GM19239 (cell line): ENCODE measurements at places on chromosomes 11 and 22.
A peak's percentile ranks its signal among the peaks of the same experiment; 100 is the strongest.

- DNase-seq = peak; percentile 79
Measured at GRCh38 chr11:119509969-119510401, 87.0 kb upstream of the THY1 start.

DNA sequence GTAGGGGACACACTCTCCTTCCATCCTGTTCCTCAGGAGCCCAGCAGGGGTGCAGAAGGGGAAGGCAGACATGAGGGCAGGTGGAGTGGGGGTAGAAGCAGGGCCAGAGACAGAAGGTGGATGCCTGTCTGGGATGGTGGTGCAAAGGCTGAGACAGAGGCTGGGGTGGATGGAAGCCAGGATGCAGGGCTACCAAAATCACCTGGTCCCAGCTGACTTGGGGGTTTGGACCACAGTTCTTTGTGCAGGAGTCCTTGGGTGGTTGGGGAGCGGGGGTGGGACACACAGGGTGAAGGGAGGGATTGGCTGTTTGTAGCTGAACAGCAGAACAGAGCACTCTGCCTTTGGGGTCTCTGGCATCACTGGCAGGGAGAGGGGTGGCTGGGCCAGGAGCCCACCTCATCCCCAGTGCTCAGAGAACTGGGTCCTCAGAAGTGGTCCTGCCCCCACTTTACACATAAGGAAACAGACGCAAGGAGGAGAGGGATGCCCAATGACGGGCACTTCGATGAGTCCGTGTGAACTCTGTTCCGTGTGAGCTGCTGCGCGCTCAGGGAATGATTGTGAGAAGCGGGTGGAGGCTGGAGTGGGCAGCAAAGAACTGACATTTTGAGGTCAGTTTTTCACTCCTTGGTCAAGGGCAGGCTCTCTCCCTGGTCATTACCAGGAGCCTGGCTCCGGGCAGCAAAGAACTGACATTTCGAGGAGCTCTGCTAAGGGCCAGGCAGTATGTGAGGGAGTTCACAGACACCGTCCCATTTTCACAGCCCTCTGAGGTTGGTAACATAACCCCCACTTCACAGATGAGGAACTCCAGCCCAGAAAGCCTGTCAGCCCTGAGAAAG, 1.9 kb downstream of the TAGLN start:
- DNase-seq = no peak

DNA sequence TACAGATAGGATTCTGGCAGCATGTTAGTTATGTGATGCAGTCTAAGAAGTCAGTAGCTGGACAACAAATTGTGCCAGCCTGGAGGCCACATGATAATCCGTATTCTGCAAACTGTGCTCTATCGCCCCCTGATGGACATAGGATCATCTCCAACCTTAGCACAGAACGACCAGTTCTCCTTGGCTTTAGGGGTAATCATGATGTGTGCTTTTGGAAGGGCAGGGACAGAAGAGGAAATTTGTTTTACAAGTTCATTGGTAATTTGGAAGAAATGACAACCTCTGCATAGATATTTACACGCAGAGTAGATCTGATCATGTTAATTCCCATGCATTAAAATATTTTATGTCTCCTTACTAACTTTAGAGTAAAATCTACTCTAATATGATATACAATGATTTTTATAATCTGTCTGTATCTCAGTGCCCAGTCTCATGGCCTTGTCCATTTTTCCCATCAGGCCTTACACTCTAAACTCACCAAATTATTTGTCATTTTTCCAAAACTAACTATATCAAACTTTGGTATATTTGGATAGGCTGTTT, 12.1 kb downstream of the OR10D3 start:
- peak; percentile 22 for DNase-seq

DNA sequence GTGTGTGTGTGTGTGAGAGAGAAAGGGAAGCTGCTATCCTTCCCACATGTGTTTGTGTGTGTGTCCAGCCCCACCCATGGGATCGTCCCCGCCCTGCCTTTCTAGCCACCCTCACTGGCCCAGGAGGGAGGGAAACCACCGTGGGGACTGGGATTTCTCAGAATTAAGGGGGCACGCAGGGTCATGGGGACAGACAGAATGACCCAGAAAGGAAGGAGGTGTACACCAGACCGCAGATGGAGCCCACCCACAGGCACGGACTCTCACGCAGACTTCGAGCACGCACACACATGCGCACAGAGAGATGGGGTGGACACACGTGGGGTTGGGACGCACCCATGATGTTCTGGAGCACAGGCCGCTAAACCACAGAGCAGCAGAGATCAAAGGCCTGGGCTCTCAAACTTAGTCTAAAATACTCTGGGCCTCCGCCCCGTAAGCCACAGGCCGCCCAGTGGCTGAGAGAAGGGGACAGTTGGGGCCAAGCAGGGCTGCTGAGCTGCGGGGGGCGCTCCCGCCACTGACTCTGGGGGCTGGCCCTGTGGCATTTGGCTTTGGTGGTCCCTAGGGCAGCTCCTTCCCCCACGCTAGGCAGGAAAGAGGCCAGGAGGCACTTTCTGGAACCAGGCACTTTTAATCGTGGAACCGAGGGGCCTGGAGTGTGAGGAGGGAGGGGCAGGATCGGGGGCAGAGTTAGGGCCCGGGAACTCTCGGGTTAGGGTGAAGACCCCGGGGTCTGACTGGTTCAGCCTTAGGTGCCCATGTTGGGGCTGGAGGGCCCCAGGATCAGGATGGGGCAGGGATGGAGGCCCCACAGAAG, 1.5 kb downstream of the IFITM5 start:
- DNase-seq = no peak

DNA sequence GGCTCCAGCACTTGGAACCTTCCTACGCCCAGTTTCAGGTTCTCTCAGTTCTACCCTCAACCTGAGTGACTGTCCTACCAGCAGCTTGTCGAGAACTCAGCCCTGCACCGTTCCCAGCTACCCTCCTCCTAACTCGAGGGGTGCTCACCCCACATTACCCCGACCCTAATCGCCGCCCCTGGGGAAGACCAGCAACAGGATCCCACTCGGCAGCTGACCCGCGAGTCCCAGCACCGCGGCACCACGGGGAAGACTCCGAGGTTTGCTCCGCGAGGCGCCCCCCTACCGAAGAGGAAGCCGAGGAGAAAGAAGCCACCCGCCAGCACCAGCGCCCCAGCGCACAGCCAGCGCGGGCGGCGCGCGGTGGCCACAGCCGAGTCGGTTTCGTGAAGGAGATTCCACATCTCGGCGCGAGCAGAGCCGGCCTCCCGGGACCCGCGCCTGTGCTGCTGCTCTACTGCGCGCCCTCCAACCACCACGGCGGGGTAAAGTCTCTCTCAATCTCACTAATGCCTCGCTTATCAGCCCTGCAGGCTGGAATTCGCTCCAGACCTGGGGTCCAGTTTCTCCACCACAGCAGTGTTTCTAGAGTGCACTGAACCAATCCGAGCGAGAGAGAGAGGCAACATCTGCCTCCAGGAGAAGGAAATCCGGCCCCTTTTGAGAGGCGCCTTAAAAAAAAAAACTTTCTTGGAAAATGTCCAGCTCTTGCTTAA, at the start of gene FOLH1:
Gene FOLH1 (minus strand): TSS at position 597 of the 716 bp plus-strand sequence. CDS start 193 bp downstream, at position 404.
- DNase-seq = no peak

DNA sequence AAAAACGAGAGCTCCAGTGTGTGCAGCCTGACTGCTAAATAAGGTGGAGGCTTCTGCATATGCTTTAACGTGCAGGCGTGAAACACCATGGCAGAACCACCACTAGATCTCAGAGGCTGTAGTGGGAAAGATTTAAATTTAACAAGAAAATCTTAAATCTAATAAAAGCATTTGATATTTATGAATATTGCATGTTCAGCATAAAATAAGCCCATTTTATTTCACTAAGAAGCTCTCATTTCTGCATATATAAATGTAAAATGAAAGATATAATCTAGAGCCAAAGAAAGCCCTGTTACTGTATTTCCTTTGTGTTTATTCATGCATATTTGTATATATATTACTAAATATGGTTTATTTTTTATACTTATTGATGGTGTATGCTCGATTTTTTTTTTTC, 188.3 kb downstream of the DDX10 start:
- no peak for DNase-seq

DNA sequence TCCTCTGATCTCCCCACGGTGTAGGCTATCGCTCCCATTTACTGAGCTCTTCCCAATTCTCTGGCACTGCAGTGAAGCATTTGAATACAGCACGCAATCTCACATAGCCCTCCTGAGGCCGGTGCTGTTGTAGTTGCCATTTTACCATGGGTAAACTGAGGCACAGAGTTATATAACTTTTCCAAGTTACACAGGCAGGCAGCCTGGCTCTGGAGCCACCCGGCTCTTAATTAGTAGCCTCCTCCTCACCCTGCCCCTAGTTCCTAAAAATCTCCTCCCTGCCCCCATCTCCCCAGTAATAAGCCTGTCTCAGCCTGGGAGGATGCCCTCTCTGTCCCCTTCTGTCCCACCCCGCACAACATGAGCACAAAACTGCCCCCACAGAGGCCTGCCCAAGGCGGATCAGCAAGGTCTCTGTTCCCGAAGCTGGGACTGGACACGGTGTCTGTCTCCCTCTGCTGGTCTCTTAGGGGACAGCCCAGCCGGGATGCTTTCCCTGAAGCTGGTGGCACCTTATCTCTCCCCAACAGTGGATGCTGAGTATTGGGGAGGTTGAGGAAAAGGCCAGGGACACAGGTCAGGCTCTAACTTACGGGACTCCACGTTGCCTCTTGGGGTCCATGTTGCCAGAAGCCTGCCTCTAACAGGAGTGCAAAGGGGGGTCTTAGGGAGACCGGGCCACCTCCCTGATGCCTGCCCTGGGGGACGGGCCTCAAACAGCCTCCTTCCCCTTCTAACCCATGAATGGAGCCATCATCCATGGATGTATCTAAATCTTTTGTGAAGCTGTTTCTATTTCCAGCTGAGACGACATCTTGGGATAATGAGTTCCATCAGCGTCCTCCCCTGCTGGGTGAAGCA, 9.1 kb upstream of the CLCF1 start:
- peak; percentile 73 for DNase-seq

- no peak for DNase-seq
Measured at GRCh38 chr11:79570104-79570503, 129.3 kb upstream of the TENM4 start.

DNA sequence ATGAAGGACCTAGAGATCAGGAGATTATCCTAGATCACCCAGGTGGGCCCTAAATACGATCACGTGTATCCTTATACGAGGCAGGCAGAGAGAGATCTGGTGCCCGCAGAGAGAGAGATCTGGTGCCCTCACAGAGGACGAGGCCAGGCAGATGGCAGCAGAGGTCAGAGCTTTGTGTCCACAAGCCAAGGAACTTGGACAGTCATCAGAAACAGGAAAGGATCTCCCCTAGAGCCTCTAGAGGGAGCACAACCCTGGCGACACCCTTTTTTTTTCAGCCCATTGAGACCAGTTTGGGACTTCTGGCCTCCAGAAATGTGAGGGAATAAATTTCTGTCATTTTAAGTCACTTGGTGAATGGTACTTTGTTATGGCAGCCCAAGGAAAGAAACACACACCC, 25.5 kb upstream of the TIMP3 start:
- DNase-seq = no peak

GRCh38 chr11:124737638-124738305, 2.0 kb upstream of the NRGN start:
- DNase-seq = no peak

- no peak for DNase-seq
Measured at GRCh38 chr11:10561043-10561818, 7.2 kb downstream of the LYVE1 start.

DNA sequence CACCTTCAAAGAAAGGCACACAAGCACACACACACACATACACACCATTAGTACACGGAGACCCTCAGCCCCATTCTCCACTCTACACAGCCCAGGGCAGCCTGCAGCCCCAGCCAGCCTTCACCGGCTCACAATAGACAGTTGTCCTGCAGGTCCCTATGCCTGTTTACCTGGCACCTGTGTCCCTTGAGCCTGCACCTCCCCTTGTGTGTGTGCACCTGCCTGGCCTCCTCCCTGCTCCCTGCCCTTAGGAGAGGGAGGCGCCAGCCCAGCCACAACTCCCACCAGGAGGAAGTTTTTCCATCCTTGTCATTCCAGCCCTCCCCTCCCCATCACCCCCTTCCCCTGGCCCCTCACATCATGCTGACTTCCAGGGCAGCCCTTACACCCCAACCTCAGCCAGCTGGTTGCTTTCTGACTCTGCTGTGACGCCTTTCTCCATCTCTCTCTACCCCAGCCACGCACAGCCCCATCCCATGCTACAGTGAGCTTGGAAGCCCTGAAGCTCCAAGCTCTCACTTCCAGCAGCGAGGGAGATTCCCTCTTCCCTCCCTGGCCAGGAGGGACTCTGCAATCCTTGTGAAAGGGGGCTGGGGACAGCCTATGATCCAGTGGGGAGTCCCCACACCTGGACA, 4.4 kb downstream of the AHNAK start:
- DNase-seq = no peak

GRCh38 chr11:119599864-119600541, 129.0 kb downstream of the NECTIN1 start:
- peak; percentile 44 for DNase-seq

GRCh38 chr11:68048681-68049508, 10.1 kb downstream of the TCIRG1 start:
- no peak for DNase-seq

DNA sequence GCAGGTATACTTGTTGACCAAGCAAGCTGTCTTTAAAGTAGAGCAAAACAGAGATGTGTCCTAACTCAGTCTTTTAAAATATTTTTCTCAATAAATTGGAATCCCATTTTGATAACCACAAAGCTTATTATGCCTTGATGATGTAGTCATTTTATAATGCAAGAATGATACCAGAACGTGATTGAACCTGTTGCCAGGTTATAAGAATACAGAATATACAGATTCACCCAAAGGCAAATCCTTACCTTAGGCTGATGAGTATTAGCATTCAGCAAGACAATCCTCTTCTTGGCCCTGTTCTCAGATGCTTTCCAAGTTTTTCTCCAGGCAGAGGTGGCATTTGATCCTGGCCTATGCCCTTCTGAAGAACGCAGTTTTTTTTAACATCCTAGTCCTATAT, 76.1 kb downstream of the PPFIBP2 start:
- no peak for DNase-seq

- DNase-seq = no peak
Measured at GRCh38 chr11:121054266-121054665, 30.4 kb downstream of the TBCEL start.

- DNase-seq = peak; percentile 15
Measured at GRCh38 chr11:10076458-10077141, 217.4 kb downstream of the SBF2 start.

DNA sequence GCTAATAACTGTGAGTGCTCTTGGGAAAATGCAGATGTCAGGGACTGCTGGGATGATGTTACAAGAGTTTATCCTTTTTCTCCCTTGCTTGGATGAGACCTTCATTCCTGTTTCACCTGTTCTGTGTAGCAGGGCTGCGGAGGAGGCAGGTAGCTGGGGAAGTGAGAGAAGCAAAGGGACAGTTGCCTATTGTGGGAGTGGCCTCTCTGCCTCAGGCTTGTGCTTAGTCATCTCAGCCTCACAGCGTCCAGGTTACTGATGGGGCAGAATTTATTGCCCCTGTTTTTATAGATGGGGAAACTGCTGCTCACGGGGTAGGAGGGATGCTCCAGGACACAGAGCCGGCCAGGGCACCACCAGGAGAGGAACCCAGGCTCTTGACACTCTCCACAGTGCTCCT, 1.7 kb downstream of the STX3 start:
- DNase-seq = no peak

GRCh38 chr11:67309661-67310061, 6.3 kb downstream of the SSH3 start:
- no peak for DNase-seq
